ENCODE measurements at places on chromosomes 5 and 9.

DNA sequence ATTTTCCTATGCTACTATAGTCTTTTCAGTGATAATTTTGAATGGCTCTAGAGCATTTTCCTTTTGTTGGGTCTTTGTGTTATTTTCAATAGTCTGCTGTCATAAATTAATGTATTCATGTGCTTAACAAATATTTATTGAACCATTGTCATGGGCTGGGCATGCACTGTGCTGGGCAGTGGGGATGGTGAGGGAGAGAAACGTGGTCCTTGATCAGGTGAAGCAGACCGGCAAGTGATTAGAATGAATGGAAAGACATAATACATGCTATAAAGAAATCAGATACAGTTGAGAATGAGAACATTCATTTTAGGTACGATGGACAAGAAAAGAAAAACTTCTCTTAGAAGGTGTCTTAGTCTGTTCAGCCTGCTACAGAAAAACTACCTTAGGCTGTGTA lies 66.1 kb downstream of the KIF4B start:
- DNase-seq: no peak

DNA sequence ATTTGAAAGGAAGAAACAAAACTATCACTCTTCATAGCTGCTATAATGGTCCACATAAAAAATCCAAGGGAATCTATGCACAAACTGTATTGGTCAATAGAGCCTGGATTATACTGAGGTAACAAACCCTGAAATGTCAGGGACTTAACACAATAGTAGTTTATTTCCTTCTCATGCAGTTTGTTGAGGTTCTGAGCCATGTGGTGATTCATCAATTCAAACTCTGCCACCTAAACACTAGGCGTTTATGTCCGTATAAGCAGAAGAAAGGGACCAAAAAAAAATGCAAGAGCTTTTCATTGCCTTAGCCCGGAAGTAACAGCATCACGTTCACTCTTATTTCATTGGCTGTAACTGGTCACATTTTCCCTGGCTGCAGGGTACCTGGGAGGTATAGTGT lies 464.7 kb downstream of the ZSWIM6 start:
- DNase-seq: no peak

DNA sequence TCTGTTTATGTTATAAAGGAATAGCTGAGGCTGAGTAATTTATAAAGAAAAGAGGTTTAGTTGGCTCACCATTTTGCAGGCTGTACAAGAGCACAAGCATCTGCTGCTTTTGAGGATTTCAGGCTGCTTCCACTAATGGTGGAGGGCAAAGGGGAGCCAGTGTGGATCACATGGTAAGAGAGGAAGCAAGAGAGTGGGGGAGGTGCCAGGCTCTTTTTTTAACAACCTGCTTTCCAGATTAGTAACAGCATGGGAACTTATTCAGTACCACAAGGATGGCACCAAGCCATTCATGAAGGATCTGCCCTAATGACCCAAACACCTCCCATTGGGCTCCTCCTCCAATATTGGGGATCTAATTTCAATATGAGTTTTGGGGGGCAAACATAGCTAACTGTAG lies 40.4 kb downstream of the CCL28 start:
- no peak for DNase-seq

- DNase-seq: no peak
These were observed 165.7 kb upstream of the GPR151 start for GRCh38 chr5:146681585-146682105.

DNA sequence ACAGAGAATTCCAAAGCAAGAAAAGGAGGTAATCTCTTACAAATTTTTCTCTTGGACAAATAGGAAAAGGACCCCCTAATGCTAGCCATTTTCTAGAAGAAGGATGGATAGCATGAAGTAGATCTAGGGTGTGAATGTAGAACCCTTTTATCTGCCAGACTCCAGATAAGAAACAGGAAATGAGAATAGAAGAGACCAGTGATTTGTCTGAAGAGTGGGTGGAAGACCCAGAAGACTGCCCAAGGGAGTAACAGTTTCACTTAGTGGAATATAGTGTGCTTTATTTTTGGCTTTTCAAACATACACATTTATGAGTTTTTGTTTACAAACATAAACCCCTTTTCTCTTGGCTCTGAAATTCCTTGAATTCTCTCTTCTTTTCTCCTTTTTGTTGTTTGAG lies 25.0 kb downstream of the ECM2 start:
- DNase-seq: no peak

All from psoas muscle (tissue), 8 donors.